Foreskin keratinocyte (primary cell): ENCODE measurements at places on chromosomes 1 and 21.

- no peak for DNase-seq
Observed at GRCh38 chr1:31183126-31183525, 56.6 kb downstream of the NKAIN1 start.

DNA sequence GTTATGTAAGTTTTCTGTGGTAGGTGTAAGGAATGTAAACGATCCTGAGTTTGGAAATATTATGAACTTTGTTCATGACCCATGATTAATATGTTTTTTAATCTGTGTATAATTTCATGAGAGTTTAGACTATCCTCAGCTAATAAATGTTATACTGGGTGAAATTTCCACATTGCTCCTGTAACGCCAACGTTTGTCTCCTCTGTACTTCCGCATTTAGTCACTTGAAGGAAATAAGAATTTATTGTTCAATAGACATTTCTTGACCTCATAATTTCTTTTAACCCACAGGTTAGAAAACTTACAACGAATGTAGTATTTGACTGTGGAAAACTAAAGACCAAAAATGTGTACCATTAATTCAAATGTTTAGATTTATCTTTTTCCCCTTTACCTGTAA lies 876 bp downstream of the KCNJ15 start:
- no peak for DNase-seq

DNA sequence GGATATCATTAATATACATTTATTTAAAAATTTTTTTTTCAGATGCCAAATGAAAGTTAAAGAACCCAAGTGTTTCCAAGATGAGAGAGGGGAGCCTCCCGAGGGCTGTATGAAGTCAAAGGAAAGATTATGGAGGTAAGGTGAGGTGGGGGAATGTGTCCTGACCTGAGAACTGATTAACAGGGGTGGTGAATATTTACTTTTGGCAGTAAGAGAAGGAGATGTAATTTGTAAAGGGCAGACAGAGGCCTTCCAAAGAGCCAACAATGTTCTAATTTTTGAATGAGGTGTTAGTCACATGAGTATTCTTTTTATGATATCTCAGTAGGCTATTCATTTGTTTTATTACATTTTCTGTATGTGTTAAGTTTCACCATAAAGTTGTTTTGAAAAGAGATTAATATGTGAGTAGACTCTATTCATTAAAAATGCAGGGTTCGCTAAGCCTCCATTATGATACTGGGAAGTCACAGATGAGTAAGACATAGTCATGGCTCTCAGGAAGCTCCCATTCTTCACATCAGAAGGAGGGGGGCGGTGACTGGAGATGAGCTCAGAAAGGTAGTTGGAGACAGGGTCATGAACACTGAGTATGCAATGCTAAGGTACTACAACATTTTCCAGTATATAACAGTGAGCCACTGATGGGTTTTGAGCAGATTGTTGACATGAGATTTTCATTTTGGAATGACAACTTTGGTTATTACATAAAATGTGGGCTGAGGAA lies 62.4 kb upstream of the TNFSF18 start:
- DNase-seq: peak; percentile 95

GRCh38 chr1:6206520-6206855 lies 569 bp downstream of the RNF207 start:
- DNase-seq: no peak

DNA sequence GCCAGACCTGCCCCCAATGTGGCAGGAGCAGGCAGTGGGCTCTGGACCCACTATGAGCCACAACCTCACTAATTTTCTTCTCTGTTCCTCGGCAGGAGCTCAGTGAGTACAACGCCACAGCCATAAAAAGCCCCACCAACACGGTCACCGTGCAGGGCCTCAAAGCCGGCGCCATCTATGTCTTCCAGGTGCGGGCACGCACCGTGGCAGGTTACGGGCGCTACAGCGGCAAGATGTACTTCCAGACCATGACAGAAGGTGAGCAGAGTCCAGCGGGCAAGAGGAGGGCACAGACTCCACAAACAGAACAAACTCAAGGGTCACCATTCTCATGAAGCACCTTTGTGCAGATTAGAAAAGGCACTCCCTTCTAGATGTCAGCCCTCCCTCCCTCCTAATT lies 79.9 kb downstream of the LACTBL1 start:
- DNase-seq: no peak

- no peak for DNase-seq
Observed at GRCh38 chr1:156409439-156409838, 40.4 kb downstream of the RHBG start.

DNA sequence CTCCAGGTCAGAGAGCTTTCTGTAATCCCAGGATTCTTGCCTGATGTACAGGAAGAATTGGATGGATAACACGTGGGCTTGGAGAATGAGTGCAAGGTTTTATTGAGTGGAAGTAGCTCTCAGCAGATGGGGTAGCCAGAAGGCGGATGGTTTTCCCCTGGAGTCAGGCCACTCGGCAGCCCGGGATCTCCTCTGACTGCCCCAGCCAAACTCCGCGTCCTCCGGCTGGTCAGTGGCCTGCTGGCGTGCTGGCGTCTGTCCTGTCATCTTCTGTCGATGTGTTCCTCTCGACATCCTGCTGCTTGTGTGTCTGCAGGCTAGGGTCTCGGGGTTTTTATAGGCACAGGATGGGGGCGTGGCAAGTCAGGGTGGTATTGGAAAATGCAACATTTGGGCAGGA lies 27.4 kb upstream of the GJA9 start:
- DNase-seq: no peak

GRCh38 chr1:242017580-242018233 lies 18.8 kb upstream of the MAP1LC3C start:
- DNase-seq: no peak

- DNase-seq: no peak
Observed at GRCh38 chr1:183877053-183877720, 72.3 kb downstream of the RGL1 start.

GRCh38 chr1:174217248-174217647 lies 57.9 kb downstream of the RABGAP1L start:
- no peak for DNase-seq

GRCh38 chr1:180287988-180288705 lies 58.1 kb downstream of the LHX4 start:
- DNase-seq: no peak

- DNase-seq: no peak
Observed at GRCh38 chr1:63320022-63320721, 2.2 kb upstream of the FOXD3 start.

DNA sequence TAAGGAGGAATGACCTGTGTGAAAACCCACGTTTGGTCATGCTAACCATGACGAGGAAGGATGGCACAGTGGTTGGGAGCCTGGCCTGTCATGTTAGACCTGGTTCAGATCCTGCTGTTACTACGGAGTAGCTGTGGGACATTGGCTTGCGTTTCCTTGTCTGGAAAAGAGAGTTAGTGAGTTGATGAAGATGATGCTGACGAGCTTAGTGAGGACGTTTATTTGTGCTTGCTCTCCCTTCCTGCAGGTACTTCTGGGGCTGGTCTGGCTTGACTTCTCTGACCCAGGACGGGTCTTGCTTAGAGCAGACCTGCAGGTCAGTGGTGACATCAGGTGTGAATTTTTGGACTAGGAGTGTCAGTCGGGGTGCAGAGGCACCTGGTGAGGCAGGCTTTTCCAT lies 14.7 kb downstream of the GALNT2 start:
- no peak for DNase-seq

GRCh38 chr21:16377857-16378256 lies 648.1 kb downstream of the USP25 start:
- no peak for DNase-seq

GRCh38 chr1:31781138-31781755 lies 17.1 kb upstream of the ADGRB2 start:
- DNase-seq: no peak

- peak; percentile 100 for DNase-seq
Observed at GRCh38 chr1:218496561-218496960, 151.4 kb downstream of the TGFB2 start.

DNA sequence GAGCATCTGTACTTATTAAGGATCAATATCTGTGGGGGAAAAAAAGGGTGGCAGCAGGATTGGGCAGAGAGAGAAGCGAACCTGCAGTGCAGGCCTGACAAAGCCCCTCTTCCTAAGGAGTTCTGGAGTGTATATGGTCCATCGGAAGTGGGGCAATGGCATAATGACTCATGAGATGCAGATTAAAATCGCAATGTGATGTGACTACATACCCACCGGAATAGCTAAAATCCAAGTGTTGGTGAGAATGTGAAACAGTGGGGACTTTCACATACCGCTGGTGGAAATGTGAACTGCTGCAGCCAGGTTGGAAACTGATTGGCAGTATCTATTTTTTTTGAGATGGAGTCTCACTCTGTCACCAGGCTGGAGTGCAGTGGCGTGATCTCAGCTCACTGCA lies 8.2 kb upstream of the CREG1 start:
- DNase-seq: no peak

- DNase-seq: peak; percentile 47
Observed at GRCh38 chr1:150749720-150750311, 15.8 kb downstream of the CTSS start.

GRCh38 chr1:15538771-15539170 lies 12.1 kb downstream of the DNAJC16 start:
- no peak for DNase-seq

DNA sequence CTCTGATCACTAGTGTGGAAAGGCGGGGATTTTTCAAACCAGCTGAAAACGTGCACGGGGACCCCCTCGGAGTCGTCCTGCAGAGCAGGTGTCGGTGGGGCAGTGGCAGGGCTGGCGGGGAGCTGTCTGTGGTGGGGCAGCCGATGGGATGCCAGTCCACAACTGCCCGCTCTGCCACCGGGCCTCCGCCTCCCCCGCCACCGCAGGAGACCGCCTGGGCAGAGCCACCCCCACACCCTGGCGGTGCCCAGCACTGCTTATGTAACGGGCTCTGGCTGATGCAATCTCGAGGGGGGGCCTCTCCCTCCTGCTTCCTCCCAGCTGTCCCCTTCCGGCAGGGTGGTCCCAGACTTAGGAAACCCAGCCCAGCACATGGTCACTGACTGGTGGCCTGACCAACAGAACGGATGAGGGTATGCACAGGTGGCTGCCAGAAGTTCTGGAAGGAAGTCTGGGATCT lies 9.3 kb downstream of the CHD5 start:
- DNase-seq: no peak

GRCh38 chr1:9792156-9793042 lies 31.4 kb downstream of the CLSTN1 start:
- DNase-seq: no peak

DNA sequence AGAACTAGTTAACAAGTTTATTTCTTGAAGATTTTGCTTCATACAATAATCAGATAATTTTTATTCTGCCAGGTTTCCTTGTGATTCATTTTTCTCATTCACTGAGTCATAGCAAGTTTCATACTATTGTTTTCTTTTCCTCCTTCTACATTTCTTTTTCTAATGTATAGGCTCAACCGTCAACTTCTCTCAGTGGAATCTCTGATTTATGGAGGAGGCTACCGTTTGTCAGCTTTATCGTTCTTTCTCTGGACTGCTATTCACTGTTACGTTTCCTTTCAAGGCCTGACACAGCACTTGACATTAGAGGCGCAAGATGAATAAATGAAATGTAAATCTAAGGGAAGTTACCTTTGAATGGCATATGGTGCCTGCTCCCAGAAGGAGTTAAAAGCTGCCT lies 284.3 kb upstream of the NR5A2 start:
- DNase-seq: peak; percentile 32

GRCh38 chr1:1669468-1670440 lies 10.9 kb upstream of the CDK11B start:
- no peak for DNase-seq

DNA sequence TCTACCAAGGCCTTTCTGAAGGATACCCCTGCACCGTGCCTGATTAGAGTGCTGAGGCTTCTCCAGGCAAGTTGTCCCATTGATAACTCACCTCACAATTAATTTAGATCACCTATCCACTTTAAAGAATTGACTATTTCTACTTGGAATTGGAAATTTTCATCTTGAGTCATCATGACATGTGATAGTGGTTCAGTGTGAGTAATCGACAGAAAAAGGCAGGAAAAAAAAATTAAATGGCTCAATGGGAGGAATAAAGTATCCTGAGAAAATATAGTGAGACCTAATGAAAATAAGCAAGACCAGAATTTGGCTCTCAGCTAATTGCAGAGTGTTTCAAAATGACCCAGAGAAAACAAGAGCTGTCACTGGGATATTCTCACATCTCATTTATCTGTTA lies 222.4 kb upstream of the C8B start:
- peak; percentile 35 for DNase-seq

DNA sequence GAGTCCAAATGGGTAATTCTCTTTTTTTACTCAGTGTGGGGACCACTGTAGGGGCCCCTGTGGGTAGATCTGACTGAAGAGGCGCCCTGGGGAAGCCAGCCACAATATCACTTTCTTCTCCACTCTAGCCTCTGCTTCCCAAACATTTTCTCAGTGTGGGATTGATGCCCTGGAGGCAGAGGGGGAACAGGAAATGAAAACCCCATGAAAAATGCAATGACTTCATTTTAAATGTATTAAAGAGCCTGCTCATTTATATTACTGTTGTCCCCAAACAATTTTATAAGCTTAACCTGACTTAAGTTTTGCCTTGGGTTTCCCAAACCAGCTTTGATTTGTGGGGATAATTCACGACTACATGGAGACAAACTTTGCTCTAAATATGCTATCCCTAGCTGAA lies 181.9 kb downstream of the C1orf94 start:
- DNase-seq: no peak

- DNase-seq: no peak
Observed at GRCh38 chr1:107900090-107900945, 64.7 kb downstream of the VAV3 start.

- DNase-seq: no peak
Observed at GRCh38 chr21:17540530-17540929, 27.7 kb downstream of the CXADR start.

GRCh38 chr21:45248301-45248892 lies 39.3 kb downstream of the POFUT2 start:
- no peak for DNase-seq

DNA sequence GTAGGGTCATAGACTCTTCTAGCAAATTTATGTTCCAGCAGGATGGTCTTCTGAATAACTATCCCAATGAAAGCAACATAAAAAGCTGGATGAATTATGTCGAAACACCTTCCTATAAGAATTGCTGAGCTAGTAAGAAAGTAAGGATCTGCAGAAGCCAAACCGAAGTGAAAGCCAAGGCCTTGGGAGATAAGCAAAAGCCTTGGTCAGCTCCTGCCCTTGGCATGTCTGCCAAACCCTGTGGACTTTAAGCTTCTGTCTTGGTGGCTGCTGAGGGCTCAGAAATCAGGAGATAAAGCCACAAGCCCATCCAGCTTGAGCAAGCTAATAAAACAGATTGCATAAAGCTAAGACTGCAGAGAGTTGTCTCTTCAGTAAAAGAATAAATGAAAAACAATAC lies 81.2 kb upstream of the KCND3 start:
- DNase-seq: no peak
